ENCODE measurements at places on chromosomes 5 and 9. TPM values are rescaled to one million over a fixed set of nuclear protein-coding genes. Genes with fewer than 3 reads are reported as not detected.

Gene RASA1
- 68.6 TPM for total RNA-seq

DNA sequence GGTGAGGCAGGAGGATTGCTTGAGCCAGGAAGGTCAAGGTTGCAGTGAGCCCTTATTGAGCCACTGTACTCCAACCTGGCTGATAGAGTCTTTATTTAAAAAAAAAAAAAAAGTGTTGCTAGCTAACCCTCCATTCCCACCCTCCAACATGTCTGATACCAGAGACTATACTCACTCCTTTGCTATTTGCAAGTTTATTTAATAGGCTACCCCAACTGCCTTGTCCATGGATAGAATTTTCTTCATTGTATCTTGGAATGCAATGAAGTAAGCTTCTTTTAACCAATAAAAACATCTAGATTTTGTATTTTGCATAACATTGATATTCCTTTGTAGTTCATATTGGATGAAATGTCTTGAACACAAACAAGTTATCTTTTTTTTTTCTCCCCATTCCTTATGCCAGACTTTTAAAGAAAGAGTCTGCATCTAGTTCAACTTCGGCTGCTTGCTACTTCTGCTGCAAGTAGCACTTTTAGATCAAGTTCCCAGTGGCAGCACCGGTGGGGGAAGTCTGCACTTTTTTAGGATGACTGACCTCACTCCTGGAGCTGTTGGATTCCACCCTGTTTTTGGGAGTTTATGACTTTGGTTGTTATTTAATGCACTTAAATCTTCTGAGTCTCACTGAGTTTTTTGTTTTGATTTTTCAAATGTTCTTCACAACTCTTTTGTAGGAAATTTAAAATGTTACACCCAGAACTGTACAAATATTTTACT lies 112.5 kb downstream of the UHRF2 start:
- no peak overlapping the region for H3K4me3 ChIP-seq
- no peak overlapping the region for H3K27ac ChIP-seq
- DNase-seq, result no peak

- H3K4me3 ChIP-seq, result no peak overlapping the region
- DNase-seq, result no peak
- no peak overlapping the region for H3K27ac ChIP-seq
- H3K4me1 ChIP-seq, result peaks cover 6% of the 10 kb centered on the region
These were observed 141.0 kb downstream of the ST8SIA4 start for GRCh38 chr5:100762108-100762507.

DNA sequence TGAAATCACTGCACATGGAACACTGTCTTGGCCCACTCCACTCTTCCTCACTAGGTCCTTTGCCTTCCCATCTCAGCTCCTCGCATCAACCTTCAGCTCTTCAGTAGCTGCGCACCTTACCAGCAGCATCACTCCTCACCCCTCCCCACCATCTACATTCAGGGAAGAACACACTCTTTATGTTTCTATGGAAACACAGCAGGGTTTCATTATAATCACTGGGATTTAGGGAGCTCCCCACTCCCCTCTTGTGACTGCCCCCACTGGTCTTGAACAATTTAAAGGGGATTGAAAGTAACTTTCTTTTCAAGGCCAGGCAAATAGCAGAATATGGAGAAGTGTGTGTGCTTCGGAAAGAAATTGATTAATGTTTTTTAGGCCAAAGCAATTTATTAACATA lies 111.2 kb downstream of the INSYN2B start:
- no peaks in the 10 kb centered on the region for H3K27me3 ChIP-seq
- H3K27ac ChIP-seq, result no peak overlapping the region

- H3K27ac ChIP-seq, result no peak overlapping the region
- no peaks in the 10 kb centered on the region for H3K36me3 ChIP-seq
- DNase-seq, result peak; percentile 68
- H3K27me3 ChIP-seq, result no peaks in the 10 kb centered on the region
- H3K4me1 ChIP-seq, result peaks cover 7% of the 10 kb centered on the region
These were observed 231.4 kb downstream of the NR2F1-AS1 start for GRCh38 chr5:93349613-93350012.

DNA sequence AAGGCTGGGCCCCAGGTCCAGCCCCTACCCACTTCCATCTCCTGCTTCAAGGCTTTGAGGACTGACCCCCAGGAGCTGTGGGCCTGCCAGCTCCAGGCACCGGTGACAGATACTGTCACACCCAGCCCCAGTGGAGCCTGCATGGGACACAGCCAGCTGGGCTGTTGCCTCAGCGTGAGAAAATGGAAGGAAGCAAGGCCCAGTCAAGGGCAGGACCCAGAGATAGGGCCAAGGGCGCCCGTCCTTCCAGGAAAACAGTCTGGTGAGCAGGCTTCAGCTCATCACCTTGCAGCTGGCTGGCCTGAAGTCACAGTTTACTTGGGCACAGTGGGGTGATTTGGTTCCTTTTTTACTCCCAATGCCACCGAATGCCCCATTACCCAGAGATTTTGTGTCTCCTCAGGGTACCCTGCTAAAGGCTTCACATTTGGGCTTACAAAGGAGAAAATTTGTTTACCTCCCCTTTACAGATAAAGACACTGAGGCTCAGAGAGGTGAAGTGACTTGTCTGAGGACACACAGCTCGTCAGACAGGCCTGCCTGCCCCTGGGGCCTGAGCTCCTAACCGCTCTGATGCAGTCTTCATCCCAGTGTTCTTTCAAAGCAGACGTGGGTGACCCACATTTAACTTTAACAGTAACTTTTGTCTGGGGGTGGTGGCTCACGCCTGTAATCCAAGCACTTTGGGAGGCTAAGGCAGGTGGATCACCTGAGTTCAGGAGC lies 21.5 kb upstream of the WDR38 start:
- H3K27me3 ChIP-seq, result no peaks in the 10 kb centered on the region
- H3K36me3 ChIP-seq, result no peaks in the 10 kb centered on the region
- DNase-seq, result no peak

DNA sequence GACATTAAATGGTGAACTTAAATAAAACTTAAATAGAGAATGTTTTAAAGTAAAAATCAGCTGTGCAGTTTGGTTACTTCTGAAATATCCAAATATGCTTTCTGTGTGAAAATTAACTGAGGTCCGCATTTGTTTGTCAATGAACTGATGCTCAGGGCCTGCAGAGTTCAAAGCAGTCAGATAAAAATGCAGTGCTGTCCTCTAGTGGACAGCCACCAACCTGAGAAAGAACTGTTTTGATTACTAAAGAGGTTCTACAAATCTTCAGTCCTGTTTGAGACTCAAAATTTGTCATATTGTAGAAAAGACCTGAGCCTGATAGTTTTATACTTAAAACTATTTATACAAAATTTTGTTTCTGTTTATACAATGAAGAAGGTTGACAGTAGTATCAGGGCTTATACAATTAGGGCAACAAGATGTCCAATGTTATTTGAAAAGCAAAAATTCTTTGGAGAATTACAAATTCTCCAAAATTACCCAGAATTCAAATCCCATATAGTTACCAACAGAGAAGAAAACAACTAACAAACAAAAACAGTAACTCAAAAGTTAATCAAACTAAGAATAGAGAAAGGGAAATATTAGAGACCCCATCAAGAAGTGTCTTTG lies 232.3 kb upstream of the TBCA start:
- DNase-seq, result peak; percentile 54
- H3K4me1 ChIP-seq, result no peaks in the 10 kb centered on the region
- H3K27ac ChIP-seq, result no peak overlapping the region

Gene PNPLA7
- 1.2 TPM for total RNA-seq

Gene TMEM171
- total RNA-seq, result 0.42 TPM

- no peaks in the 10 kb centered on the region for H3K27me3 ChIP-seq
- H3K27ac ChIP-seq, result no peak overlapping the region
- DNase-seq, result no peak
- H3K4me3 ChIP-seq, result no peak overlapping the region
- no peaks in the 10 kb centered on the region for H3K4me1 ChIP-seq
These were observed 158.0 kb upstream of the KLF4 start for GRCh38 chr9:107647611-107648010.

- no peak overlapping the region for H3K4me3 ChIP-seq
- no peak overlapping the region for H3K27ac ChIP-seq
- no peaks in the 10 kb centered on the region for H3K36me3 ChIP-seq
- H3K4me1 ChIP-seq, result peaks cover 6% of the 10 kb centered on the region
- DNase-seq, result no peak
These were observed 19.0 kb upstream of the WHRN start for GRCh38 chr9:114524247-114524681.

Gene HMCN2
- not detected for total RNA-seq

- H3K4me3 ChIP-seq, result no peak overlapping the region
- H3K27ac ChIP-seq, result peak overlapping the region; percentile 75
- DNase-seq, result peak; percentile 82
- no peaks in the 10 kb centered on the region for H3K27me3 ChIP-seq
These were observed 40.4 kb downstream of the SAR1B start for GRCh38 chr5:134592141-134592746.

DNA sequence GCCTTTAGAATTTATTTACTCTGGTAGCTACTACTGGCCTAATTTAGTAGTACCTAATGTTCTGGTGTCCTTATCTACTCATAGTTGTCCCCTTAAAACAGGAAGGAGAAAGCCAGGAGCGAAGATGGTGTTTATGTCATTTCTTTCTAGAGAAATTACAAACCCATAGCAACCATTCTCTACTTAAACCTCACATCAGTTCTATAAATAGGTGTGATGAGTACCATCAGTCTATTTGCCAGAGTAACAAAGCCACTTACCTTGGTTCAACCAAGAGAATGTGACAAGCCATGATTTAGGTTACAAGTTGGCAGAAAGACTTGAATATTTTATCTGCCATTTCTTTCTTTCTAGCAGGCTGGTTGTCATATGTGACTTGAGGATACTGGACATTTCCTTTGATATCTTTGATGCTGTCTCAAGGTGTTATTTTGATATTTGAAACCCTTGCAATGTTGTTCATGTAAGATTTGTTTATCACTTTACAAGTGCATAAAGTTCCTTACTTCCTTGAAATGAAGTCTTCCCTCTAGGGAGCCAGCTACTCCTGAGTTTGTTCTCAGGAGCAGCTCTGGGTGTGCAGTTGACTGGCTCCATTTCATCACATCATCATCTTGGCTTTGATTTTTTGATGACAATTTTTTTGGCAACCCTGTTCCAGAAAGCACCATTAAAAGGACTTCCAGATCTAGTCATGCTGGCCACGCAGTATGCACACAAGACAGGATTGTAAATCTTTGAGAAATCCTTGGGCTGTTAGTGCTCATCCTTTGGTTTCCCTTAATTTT lies 286.8 kb downstream of the ARHGAP26 start:
- H3K4me3 ChIP-seq, result no peak overlapping the region
- peaks cover 19% of the 10 kb centered on the region for H3K36me3 ChIP-seq
- peaks cover 42% of the 10 kb centered on the region for H3K4me1 ChIP-seq
- no peak for DNase-seq

- no peaks in the 10 kb centered on the region for H3K36me3 ChIP-seq
- no peak overlapping the region for H3K4me3 ChIP-seq
- H3K4me1 ChIP-seq, result no peaks in the 10 kb centered on the region
- DNase-seq, result peak; percentile 34
- no peaks in the 10 kb centered on the region for H3K27me3 ChIP-seq
These were observed 385.8 kb upstream of the PCSK5 start for GRCh38 chr9:75504721-75505120.

- peaks cover 4% of the 10 kb centered on the region for H3K4me1 ChIP-seq
- DNase-seq, result no peak
- no peak overlapping the region for H3K27ac ChIP-seq
- H3K27me3 ChIP-seq, result no peaks in the 10 kb centered on the region
- H3K4me3 ChIP-seq, result peak overlapping the region; percentile 80
- H3K36me3 ChIP-seq, result no peaks in the 10 kb centered on the region
These were observed 96.4 kb upstream of the SELENOP start for GRCh38 chr5:42908086-42908485.

Gene FAM81B
- total RNA-seq, result not detected

Gene PKD2L2
- not detected for total RNA-seq

DNA sequence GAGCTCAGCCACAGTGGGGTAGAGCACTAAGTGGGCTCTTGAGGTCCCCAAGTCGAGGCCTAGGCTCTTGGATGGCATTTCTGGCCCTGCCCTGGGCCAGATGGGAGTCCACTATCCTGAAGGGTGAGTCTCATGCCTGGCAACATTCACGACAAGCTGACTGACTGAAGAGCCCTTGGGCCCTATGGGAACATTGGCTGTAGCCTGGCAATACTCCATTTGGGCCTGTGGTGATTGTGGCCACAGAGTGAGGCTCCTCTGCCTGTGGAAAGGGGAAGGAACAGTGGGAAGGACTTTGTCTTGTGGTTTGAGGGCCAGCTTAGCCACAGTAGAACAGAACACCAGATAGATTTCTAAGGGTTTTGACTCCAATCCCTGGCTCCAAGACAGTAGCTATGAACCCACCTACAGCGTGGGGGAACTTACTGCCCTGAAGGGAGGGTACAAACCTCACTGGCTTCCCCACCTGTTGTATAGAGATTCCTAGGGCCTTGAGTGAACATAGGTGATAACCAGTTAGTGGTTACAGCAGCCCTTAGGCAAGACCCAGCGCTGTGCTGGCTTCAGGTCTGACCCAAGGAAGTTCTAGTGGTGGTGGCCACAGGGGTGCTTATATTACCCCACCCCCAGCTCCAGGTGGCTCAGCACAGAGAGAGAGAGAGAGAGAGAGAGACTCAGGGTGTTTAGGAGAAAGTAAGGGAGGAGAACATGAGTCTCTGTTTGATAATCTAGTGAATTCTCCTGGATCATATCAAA lies 72.4 kb downstream of the KIAA0825 start:
- no peaks in the 10 kb centered on the region for H3K27me3 ChIP-seq
- no peak for DNase-seq
- H3K36me3 ChIP-seq, result peaks cover 5% of the 10 kb centered on the region
- H3K4me3 ChIP-seq, result no peak overlapping the region
- H3K27ac ChIP-seq, result peak overlapping the region; percentile 2
- peaks cover 7% of the 10 kb centered on the region for H3K4me1 ChIP-seq
